ENCODE measurements at places on chromosomes 16 and 17. TPM values are rescaled to one million over a fixed set of nuclear protein-coding genes. Genes with fewer than 3 reads are reported as not detected.

- H3K36me3 ChIP-seq: no peaks in the 10 kb centered on the region
- no peak for DNase-seq
- H3K27me3 ChIP-seq: no peaks in the 10 kb centered on the region
- no peaks in the 10 kb centered on the region for H3K4me1 ChIP-seq
- no peak overlapping the region for H3K4me3 ChIP-seq
Measured at GRCh38 chr16:71263582-71263981, 25.6 kb downstream of the CMTR2 start.

DNA sequence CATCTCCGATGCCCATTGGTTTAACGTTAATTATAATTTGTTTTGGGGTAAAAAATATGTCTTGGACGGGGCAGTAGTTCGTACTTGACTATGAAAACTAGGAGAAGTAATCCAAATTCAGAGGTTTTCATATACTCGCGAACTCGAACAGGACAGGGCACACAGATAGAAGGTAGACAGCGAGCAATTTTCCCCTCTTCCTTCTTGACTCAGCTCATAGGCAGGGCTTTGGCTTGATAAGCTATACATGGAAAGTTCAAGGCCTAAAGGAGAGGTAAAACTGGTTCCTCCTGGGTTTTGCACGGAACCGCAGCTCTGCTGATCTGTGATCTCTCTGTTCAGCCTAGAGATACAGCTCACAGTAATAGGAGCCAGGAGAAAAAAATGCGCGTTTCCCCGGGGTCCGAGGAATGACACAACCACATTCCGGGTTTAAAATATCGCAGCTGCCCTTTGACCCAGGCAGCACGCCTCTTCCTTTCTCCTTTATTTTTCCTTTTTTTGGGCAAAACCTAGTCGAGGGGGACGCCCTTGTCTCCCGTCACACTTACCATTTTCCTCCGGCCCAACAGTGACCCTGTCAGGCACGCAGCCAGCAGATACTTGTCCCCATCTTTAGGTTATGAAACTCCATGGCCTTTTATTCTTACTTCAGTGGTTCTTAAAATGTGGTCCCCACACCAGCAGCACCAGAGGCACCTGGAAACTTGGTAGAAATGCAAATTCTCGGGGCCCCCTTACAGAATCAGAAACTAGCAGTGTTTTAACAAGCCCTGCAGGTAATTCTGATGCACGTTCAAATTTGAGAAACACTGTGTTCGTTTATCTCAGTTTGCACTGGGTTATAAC, 1.7 kb upstream of the LASP1 start:
- no peaks in the 10 kb centered on the region for H3K27me3 ChIP-seq
- peak; percentile 51 for DNase-seq
- no peaks in the 10 kb centered on the region for H3K36me3 ChIP-seq
- peak overlapping the region; percentile 98 for H3K27ac ChIP-seq
- peak overlapping the region; percentile 87 for H3K4me3 ChIP-seq
- peaks cover 24% of the 10 kb centered on the region for H3K4me1 ChIP-seq

DNA sequence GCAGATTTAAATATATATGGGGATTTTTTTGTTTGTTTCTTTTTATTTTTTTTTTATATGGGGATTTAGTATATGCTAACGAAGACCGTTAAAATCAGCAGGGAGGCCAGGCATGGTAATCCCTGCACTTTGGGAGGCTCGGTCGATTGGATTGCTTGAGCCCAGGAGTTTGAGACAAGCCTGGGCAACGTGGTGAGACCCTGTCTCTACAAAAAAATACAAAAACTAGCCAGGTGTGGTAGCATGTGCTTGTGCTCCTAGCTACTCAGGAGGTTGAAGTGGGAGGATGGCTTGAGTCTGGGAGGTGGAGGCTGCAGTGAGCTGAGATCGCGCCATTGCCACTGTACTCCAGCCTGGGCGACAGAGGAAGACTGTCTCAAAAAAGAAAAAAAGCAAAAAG, 22.3 kb upstream of the MEIOC start:
- no peak overlapping the region for H3K27ac ChIP-seq
- DNase-seq: no peak
- H3K4me1 ChIP-seq: no peaks in the 10 kb centered on the region
- H3K27me3 ChIP-seq: no peaks in the 10 kb centered on the region
- no peak overlapping the region for H3K4me3 ChIP-seq

DNA sequence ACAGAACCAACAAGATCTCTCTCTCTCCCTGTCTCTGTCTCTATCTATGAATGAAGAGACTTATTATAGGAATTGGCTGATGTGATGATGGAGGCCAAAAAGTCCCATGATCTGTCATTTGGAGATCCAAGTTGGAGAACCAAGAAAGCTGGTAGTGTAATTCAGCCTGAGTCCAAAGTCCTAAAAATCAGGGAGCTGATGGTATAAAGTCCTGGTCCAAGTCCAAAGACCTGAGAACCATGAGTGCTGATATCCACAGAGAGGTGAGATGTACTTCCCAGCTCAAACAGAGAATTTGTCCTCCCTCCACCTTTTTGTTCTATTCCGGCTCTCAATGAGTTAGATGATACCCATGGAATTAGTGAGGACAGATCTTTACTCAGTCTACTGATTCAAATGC, 15.4 kb upstream of the TMIGD1 start:
- H3K36me3 ChIP-seq: no peaks in the 10 kb centered on the region
- peaks cover 10% of the 10 kb centered on the region for H3K4me1 ChIP-seq
- H3K4me3 ChIP-seq: no peak overlapping the region
- no peak overlapping the region for H3K27ac ChIP-seq
- H3K27me3 ChIP-seq: no peaks in the 10 kb centered on the region
- no peak for DNase-seq

- DNase-seq: no peak
- no peaks in the 10 kb centered on the region for H3K27me3 ChIP-seq
- no peak overlapping the region for H3K4me3 ChIP-seq
- no peaks in the 10 kb centered on the region for H3K4me1 ChIP-seq
- H3K27ac ChIP-seq: no peak overlapping the region
Measured at GRCh38 chr17:282000-282911, 70.4 kb downstream of the RPH3AL start.

The TLCD2 gene
- total RNA-seq: 0.15 TPM

DNA sequence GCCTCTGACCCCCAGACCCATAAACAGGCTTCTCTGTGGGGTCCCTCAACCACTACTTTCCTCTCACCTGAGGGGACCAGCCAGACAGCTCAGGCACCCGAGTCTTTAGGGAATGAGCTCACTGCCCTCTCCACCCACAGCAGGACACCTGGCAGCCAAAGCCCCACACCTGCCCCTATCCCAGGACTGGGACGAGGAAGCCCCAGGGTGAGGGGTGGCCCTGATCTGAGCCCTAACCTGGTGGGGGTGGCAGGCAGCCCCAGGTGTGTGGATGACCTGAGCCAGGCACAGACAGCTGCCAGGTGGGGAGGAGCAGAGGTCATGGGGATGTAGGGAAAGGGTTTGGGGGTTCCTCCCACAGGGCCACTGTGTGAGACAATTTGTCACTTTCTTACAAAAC, 1.7 kb upstream of the TEX19 start:
- peaks cover 4% of the 10 kb centered on the region for H3K4me1 ChIP-seq
- H3K27me3 ChIP-seq: no peaks in the 10 kb centered on the region
- no peak for DNase-seq
- H3K36me3 ChIP-seq: no peaks in the 10 kb centered on the region
- no peak overlapping the region for H3K4me3 ChIP-seq

GRCh38 chr17:56945938-56946505, 14.8 kb downstream of the COIL start:
- no peak overlapping the region for H3K4me3 ChIP-seq
- H3K36me3 ChIP-seq: peaks cover 4% of the 10 kb centered on the region
- H3K27me3 ChIP-seq: no peaks in the 10 kb centered on the region
- H3K4me1 ChIP-seq: no peaks in the 10 kb centered on the region
- no peak for DNase-seq

DNA sequence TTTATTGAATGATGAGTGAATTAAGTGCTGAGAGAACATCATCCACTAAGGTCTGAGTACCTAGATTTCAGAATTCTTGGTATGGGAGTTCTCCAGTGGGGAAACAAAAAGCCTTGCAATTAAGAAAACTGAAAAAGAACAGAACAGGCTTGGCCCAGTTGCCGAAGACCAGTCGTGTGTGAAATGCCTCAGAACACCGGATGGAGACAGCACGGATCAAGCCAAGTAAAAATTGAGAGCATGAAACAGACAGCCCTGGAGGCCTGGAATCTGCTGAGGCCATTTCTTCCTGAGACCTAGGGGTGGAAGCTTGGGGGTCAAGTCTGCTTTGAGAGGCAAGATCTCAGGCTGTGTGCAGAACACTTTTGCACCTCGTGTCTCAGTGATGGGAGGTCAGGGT, 43.3 kb downstream of the GRIN2A start:
- no peaks in the 10 kb centered on the region for H3K27me3 ChIP-seq
- H3K4me1 ChIP-seq: no peaks in the 10 kb centered on the region
- H3K36me3 ChIP-seq: no peaks in the 10 kb centered on the region
- H3K4me3 ChIP-seq: no peak overlapping the region

DNA sequence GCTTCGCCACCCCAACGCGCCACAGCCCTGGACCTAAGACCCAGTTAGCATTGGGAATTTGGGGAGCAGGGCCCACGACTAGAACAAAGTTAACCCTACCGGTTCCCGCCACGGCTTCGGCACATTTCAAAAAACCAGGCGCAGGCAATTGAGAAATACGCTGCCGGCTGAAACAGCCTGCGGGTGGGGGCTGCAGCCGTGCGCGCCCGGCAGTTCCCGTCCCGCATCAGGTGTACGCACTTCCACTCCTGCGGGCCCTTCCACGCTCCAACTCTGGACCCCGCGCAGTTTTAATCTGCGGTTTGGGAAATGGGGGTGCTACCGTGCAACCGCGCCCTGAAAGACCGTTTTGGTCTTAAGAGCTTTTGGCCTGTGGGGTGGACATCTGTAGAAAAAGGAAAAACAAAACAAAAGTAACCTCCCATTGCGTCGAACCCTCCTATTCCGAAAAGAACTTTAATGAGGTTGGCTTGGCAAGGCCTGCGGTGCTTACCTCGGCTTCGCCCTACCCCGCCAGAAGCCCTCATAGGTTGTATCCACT, 7.1 kb downstream of the IRX5 start:
- H3K36me3 ChIP-seq: no peaks in the 10 kb centered on the region
- no peak overlapping the region for H3K4me3 ChIP-seq
- H3K4me1 ChIP-seq: no peaks in the 10 kb centered on the region
- peaks cover 9% of the 10 kb centered on the region for H3K27me3 ChIP-seq

GRCh38 chr17:70905796-70906195, 736.5 kb downstream of the KCNJ2 start:
- no peak for DNase-seq
- no peak overlapping the region for H3K4me3 ChIP-seq
- no peaks in the 10 kb centered on the region for H3K36me3 ChIP-seq
- no peaks in the 10 kb centered on the region for H3K27me3 ChIP-seq
- no peak overlapping the region for H3K27ac ChIP-seq
- no peaks in the 10 kb centered on the region for H3K4me1 ChIP-seq

DNA sequence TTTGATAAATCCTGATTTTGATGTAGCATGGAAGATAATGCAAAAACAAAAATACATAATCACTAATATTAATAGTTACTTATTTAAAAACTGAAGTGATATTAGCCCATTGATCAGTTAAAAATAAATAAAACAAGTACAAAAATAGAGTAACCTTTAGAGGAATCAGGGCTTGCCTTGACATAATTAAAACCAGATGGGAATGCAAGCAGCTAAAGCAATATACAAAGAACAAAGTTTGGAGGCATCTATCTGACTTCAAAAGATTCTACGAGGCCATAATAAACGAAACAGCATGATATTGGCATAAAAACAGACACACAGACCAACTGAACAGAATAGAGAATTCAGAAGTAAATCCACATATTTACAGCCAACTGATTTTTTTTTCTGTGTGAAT, 15.0 kb upstream of the HEATR3 start:
- DNase-seq: no peak
- no peaks in the 10 kb centered on the region for H3K36me3 ChIP-seq
- H3K4me1 ChIP-seq: no peaks in the 10 kb centered on the region
- H3K27me3 ChIP-seq: no peaks in the 10 kb centered on the region

The NHLRC4 gene
- 0.67 TPM for total RNA-seq

GRCh38 chr17:37225465-37225864, 150.3 kb upstream of the C17orf78 start:
- H3K36me3 ChIP-seq: peaks cover 4% of the 10 kb centered on the region
- no peaks in the 10 kb centered on the region for H3K27me3 ChIP-seq
- H3K4me1 ChIP-seq: no peaks in the 10 kb centered on the region

DNA sequence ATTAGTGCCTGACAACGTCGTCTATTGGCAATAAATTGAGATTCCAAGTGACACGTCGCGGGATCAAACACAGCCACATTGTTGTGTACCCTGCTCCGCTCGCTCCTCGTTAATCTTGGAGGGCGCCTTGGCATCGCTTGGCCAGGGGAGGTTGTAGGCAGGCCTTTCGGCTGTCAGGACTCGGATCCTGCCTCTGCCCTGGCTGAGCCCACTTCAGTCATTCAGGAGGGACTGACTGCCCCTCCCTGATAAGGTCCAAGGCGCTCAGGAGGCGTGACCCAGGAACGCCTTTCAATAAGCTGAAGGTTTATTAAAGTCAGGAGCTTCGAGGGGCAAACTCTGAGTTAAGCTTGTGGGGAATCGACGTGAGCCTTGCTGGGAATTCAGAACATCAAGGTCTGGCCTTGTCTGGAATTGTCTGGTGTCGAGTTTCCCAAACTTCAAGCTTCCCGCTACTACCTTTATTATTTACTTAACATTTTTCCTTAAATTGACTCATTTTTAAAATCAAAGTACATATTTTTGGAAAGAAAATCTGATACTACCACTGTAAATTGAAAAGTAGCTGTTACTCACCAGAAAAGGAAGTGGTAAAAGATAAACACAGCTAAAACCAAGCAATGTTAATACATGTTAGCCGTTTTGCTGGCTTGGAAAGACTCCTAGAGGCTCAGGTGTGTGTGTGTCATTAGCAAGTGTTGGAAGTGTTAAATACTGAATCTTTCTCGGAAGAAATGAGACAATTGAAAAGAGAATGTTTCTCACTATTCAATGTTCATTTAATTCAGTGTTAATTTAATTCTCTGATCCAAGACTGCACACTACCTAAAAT, 5.3 kb upstream of the IRX3 start:
- no peak for DNase-seq
- H3K4me3 ChIP-seq: no peak overlapping the region
- no peaks in the 10 kb centered on the region for H3K36me3 ChIP-seq
- no peak overlapping the region for H3K27ac ChIP-seq
- H3K4me1 ChIP-seq: no peaks in the 10 kb centered on the region

The OR2C1 gene
- not detected for total RNA-seq

The ATAD5 gene
- 18.0 TPM for total RNA-seq

GRCh38 chr16:83958137-83958845, 5.3 kb downstream of the OSGIN1 start:
- H3K27ac ChIP-seq: no peak overlapping the region
- DNase-seq: no peak
- no peaks in the 10 kb centered on the region for H3K27me3 ChIP-seq
- H3K4me1 ChIP-seq: peaks cover 3% of the 10 kb centered on the region
- no peak overlapping the region for H3K4me3 ChIP-seq
- no peaks in the 10 kb centered on the region for H3K36me3 ChIP-seq

DNA sequence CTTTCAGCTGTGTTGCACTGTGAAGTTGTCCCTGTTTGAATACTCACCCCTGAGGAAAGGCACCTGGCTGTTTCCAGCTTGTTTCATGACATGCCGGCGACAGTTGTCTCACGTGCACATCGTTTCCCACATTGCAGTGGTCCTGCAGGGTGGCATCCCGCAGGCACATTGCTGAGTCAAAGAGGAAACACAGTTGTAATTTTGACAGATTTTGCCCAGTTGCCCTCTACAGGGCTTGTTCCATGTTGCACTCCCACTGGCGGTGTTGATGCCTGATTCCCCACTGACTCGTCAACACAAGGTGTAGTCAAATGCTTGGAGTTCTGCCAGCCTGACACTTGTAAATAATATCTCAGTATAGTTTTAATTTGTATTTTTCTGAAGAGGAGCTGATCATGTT, 23.8 kb downstream of the EPN2 start:
- no peaks in the 10 kb centered on the region for H3K4me1 ChIP-seq
- no peak overlapping the region for H3K4me3 ChIP-seq
- no peak overlapping the region for H3K27ac ChIP-seq

Data from GM12878 (cell line).